H54 (cell line): ENCODE measurements at places on chromosomes 12 and 14.

DNA sequence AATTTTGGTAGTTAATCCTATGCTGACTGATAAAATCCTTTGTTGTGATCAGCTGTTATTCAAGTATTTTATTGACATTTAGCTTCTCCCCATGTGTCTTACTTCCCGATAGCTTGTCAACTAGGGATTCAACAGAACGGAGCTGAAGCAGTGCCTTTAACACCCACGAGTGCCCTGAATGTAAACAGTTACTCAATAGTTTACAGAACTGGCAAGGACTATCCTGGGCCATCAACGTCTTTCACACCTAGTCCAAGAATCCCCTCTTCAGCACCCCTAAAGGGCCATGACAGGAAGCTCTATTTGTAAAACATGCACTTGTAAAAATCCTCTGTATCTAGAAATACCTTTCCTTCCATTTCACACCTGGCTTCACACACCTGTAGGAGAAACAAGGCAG is 45.3 kb downstream of the SETD3 start:
- no peak for DNase-seq

DNA sequence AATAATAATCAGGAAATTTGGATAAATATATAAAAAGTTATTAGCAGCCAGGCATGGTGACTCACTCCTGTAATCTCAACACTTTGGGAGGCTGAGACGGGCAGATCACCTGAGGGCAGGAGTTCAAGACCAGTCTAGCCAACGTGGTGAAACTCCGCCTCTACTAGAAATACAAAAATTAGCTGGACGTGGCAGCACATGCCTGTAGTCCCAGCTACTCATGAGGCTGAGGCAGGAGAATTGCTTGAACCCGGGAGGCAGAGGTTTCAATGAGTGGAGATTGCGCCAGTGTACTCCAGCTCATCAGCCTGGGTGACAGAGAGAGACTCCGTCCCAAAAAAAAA is 64.5 kb downstream of the SYT1 start:
- no peak for DNase-seq

- DNase-seq: no peak
Measured at GRCh38 chr12:27814411-27814810, 34.4 kb upstream of the MANSC4 start.

DNA sequence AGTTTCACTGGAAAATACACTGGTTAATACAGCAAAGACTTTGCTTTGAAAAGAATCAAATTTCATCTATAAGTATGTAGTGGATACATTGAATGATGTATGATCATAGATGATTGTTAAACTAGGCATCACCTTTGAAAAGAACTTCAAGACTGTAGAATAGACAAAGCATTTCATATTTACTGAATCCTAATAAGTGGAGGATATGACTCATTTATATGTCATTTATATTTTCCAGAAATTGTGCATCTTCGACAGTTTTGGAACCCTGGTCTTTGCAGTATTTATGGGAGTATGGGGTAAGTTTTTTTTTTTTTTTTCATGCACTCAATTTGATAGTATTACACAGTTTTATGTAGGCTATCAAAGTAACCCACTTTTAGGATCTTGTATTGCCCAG is 161.9 kb downstream of the ANO6 start:
- no peak for DNase-seq

DNA sequence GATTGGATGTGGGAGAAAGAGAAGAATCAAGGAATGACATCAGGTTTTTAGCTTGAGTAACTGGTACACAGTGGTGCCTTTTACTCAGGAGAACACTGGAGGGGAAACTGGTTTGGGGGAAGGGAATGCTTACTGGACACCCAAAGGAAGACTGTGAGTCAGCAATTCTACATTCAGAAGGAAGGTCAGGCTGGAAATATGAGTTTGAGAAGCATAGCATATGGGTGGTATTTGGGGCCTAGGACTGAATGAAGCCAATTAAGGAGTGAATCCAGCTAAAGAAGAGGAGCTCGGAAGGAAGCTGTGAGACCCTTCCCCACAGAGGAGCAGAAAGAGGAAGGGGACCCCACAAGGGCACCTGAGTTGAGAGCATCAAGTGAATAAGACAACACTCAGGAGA is 35.4 kb downstream of the DMAC2L start:
- no peak for DNase-seq
